ENCODE measurements at places on chromosomes 13 and 19.

DNA sequence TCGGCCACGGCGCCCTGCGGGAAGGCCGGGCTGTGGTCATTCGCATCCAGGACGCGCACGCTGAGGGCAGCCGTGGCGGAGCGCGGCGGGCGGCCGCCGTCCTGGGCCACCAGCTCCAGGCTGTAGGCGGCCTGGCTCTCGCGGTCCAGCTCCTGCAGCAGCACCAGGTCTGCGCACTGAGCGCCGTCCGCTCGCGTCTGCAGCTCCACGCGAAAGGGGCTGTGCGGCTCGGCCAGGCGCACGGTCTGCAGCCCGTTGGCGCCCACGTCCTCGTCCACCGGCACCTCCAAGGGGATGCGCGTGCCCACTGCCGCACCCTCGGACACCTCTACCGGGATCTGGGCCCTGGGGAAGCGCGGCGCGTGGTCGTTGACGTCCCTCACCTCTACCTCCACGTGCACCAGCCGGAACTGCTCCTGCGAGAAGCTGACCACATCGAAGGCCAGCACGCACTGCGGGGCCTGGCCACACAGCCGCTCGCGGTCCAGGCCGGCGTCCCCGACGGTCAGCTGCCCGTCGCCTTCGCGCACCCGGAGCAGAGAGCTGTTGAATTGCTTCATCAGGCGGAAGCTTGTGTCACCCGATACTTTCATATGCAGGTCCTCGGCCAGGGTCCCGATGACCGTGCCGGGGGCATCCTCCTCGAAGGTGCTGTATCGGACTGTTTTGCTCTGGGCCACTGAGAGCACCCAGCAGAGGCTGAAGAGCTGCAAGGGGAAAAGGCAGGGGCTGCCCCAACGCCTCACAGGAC, 583 bp downstream of the PCDH8 start:
- no peak for DNase-seq

- DNase-seq, result no peak
Measured at GRCh38 chr13:37097076-37097475, 8.4 kb downstream of the CSNK1A1L start.

- no peak for DNase-seq
Measured at GRCh38 chr13:50107205-50107604, 92.0 kb downstream of the KCNRG start.

DNA sequence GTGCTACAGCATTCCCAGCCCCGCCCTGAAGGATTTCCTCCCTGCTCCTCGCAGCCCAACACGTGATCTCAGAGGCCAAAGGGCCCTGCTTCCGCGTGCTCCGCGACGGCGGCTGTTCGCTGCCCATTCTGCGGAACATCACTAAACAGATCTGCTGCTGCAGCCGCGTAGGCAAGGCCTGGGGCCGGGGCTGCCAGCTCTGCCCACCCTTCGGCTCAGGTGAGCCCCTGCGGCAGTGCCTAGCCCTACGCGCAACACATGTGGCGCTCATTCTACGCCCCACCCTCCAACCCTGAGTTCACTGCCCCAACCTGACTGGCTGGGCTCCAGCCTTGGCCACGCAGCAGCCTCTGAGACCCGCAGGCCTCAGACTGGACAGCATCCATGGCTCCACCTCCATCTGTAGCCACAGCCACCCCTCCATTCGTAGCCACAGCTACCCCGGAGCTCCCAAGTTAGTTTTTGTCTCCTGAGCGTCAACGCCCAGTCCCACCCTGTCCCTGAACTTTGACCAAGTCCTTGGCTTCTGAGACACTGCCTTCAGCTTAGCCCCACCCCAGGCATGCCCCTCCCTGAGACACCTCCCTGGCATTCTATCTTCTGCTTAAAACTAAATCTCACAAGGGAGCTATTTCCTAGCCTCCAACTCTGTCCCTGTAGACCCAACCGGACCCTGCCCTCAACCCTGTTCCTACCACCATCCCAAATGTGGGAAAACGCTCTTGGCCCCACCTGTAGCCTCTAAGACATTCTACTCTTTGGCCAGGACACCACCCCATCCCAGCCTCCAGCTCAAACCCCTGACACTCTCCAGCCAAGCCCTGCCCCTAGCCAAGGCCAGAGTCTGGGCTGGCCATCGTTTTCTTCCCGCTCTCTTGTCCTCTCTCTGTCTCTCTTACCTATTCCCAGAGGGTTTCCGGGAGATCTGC, 6.4 kb downstream of the LTBP4 start:
- DNase-seq, result no peak

DNA sequence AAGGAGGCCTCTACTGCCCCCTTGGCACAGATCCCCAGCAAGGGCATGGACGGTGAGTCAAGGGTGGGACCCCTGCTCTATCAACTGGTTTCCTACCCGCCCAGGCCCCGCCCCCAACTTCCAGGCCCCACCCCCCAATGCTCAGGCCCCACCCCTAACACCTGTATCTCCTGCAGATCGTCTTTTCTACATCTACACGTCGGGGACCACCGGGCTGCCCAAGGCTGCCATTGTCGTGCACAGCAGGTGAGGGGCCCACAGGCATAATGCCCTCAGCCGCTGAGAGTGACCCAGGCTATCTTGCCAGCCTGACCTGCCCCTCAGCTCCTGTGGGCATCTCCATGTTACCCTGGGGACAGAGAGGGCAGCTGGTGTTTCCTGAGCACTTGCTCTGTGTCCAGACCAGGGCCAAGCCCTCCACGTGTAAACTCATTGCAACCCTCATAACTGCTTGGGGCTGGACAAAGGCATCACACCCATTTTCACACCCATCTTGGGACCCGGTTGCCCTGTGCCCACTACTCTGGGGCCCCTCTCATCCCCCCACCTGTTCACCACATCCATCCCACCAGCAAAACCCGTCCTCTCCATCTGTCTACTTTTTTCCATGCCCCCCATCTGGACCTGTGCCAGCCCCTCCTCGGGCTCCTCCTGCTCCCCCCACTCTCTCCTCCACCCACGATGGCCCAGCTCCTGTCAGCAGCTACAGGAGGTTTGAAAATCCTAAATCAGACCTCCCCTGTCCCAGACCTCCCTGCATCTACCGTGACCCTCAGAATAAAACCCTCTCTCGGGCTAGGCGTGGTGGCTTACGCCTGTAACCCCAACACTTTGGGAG, 17.2 kb downstream of the SLC27A1 start:
- DNase-seq, result no peak

- DNase-seq, result no peak
Measured at GRCh38 chr13:26589754-26590153, 32.3 kb downstream of the WASF3 start.

- no peak for DNase-seq
Measured at GRCh38 chr19:15769586-15769985, 17.9 kb upstream of the OR10H5 start.

GRCh38 chr13:25329706-25330105, 28.3 kb downstream of the NUP58 start:
- no peak for DNase-seq

DNA sequence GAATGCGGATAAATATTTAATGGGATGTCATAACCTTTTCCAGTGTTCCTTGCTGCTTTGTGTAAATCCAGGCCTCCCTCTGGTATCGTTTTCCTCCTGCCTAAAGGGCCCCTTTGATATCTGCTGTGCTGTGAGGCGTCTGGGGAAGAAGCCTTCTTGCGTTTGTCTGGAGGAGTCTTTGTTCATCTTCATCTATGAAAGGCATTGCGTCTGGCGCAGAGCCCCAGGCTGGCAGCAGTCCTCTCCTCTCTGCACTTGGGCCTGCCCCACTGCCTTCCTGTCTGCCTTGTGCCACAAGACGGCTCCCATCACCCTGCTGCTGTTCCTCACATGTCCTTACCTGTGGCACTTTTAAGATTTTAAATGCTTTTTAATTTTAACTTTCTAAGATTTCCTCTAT, 9.8 kb downstream of the PROZ start:
- DNase-seq, result no peak

DNA sequence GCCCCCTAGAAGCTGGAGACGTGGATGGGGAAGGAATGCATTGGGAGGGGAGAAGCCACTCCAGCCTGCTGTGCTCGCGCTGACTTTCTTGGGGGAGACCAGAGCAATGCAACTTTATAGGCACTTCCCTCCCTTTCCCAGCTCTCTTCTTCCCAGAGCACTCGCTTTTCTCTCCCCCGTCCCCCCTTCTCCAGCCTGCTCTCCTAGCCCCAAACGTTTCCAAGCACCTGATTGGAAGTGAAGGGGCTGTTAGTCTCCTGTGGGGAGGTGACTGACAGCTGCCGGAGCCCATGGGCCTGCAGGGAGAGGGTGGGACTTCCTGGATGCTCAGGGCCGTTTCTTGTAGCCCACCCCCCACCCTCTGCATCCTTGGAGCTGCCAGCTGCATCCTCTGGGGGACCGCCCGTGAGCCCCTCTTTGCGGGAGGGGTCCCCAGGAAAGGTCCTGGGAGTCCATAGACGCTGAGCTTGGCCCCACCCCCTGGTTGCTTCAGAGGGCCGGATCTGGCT, 2.5 kb downstream of the HDGFL2 start:
- no peak for DNase-seq

- no peak for DNase-seq
Measured at GRCh38 chr13:74062933-74063332, 71.3 kb downstream of the KLF12 start.

DNA sequence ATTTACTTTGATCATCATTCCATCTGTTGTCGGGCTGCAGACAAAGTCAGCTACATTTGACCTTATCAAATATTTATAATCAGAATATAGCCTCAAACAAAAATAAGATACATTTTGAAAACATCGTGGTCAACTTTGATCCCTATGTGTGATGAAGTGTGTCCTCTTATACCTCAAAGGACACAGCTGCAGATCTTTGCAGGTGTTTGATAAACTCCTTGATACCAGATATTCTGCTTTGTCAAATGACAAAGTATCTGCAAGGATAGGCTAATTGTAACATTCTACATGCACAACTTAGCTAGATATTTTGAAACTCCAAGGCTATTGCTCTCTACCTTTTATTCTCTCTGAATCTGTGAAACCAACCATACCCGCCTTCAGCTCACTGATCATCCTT, 44.0 kb downstream of the PHF11 start:
- no peak for DNase-seq

GRCh38 chr19:35389192-35389861, 18.5 kb downstream of the GPR42 start:
- DNase-seq, result no peak

DNA sequence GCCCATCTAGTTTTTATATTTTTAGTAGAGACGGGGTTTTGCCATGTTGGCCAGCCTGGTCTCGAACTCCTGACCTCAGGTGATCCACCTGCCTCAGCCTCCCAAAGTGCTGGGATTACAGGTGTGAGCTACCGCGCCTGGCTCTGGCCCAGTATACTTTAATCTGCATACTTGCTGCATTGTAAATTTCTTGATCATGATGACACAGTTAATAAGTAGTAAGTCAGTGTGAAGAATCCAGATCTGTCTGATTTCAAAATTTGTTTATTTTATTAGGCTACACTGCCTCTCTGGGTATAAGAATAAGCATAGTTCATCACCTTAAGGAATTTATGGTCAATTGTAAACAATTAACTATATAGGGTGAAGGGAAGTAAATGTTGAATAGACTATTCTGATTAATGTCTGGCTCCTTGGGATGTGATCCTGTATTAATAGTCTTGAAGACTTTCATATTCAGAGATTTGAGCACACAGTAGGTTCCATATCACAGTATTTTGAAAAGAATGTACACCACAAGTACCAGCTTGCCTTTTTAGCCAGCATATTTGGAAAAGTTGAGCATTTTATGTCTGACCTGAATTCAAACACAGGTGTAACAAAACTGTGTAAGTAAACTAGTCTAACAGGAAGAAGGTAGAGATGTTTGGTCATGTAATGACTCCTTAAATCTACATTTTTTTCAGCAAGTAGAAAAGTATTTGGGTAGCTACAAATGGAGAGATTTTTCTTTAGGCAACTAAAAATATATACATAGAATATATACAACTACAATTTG, 7.4 kb downstream of the ARHGAP35 start:
- no peak for DNase-seq

GRCh38 chr13:43761616-43762315, 25.0 kb downstream of the ENOX1 start:
- DNase-seq, result no peak

GRCh38 chr19:5829567-5830310, 9.8 kb downstream of the FUT6 start:
- no peak for DNase-seq

- DNase-seq, result no peak
Measured at GRCh38 chr19:34235425-34235940, 18.9 kb upstream of the GARRE1 start.

- no peak for DNase-seq
Measured at GRCh38 chr13:43397111-43397510, 373.7 kb downstream of the DNAJC15 start.

DNA sequence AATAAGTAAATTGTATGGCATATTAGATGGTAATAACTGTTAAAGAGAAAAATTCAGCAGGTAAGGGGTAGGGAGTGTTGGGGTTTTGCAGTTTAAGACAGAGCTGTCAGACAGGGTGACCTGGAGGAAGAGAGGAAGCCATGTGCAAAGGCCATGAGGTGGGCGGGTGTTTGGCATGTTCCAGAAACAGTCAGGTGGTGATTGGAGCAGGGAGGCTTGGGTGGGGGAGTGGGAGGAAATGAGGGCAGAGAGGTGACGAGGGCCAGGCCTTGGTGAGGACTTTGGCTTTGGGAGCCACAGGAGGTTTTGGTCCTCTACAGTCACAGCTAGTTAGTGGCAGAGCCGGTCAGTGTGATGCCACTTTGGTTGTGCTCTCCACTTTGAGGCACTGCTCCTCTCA, 20.1 kb downstream of the RYR1 start:
- DNase-seq, result no peak

DNA sequence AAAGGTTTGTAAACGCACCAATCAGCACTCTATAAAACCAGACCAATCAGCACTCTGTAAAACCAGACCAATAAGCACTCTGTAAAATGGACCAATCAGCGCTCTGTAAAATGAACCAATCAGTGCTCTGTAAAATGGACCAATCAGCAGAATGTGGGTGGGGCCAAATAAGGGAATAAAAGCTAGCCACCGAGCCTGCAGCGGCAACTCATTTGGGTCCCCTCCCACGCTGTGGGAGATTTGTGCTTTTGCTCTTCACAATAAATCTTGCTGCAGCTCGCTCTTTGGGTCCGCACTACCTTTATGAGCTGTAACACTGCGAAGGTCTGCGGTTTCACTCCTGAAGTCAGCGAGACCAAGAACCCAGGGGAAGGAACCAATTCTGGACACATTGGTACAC, 28.0 kb downstream of the ZNF175 start:
- DNase-seq, result no peak

- DNase-seq, result no peak
Measured at GRCh38 chr13:32261567-32261966, 53.6 kb downstream of the ZAR1L start.

DNA sequence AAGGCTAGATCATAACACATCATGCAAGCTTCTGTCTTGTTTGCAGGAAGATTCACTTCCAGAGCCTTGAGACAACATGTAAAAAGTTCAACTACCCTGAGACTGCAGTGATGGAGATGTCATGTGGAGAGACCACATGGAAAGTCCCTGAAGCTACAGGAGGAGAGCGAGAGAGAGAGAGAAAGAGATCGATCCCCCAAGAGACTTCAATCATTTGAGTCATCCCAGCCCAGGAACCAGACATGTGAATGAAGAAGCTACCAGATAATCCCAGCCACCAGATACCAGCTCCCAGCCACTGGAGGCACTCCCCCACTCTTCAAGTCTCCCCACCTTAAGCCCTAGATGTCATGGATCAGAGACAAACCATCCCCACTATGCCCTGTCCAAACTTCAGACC, 10.7 kb upstream of the EVI5L start:
- no peak for DNase-seq
